Stimulated activated CD4-positive, alpha-beta T cell treated with anti-CD3 and anti-CD28 coated beads, TNF-alpha, amount 100 ng/mL, for 4 hours (primary cell): ENCODE measurements at places on chromosomes 1 and 21.

DNA sequence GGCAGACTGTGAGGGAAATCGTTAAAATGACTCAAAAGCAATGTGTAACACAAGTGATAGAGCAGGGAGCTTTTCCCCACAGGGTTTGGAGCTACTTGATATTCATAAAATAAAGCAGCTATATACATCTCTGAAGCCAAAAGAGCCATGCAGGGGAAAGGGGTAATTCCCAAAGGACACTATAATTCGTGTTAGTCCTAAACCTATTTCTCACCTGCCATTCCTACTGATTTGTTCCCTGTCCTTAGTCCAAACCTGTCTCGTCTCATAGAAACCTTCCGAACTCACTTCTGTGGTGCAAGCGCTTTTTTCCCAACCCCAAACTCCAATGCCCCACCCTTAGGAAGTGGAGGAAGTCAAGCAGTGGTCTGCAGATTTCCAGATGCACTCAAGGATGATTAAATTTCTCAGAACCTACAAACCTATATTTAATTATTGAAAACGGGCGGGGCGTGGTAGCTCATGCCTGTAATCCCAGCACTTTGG, 946 bp upstream of the HNRNPR start:
- no peak for DNase-seq

DNA sequence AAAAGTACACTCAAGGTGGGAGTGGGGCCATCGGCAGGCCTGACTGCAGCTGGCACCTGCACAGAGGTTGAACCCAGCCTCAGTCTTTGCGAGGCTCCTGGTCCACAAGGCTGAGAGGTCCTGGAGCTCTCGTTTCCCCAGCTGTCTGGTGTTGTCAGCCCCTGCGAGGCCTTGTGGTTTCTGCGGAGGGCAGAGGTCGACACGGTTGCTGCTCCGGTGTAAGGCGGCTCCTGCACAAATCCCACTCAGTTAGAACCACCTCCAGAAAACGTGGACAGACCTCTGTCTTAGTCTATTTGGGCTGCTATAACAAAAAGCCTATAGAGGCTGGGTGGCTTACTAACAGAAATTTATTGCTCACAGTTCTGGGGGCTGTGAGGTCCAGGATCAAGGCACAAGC, 5.8 kb downstream of the KIAA1614 start:
- DNase-seq = no peak

GRCh38 chr1:43653339-43653738, 3.4 kb downstream of the KDM4A start:
- DNase-seq = no peak

GRCh38 chr1:95229037-95229436, 5.0 kb upstream of the RWDD3 start:
- DNase-seq = no peak

DNA sequence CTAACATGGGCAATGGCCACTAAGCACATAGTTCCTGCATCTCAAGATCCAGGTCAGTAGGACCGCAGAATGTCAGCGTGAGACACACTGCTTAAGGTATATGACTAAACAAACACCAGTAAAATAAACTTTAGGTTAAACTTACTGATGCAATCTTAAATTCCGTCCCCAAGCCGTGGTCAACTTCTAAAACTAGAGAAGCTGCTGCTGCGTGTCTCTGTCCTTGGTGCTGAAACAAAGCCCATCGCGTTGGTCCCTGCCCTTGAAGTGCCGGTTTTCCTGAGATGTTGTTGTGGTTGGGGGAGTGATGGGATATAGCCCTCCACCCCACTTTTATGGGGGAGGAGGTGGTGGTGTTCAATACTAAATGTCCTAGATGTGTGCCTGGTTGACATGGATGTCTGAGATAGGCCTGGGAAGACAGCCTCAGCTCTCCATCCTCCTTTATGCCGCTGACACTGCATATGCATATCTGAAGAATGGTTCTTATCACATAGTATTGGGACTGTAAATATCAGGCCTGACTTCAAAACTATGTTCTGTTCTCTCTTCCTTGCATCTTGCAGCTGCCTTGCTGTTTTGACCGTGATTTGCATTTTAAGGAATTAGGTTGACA, 72.0 kb upstream of the KCNA3 start:
- peak; percentile 10 for DNase-seq
